ENCODE measurements at places on chromosomes 1 and 21.

DNA sequence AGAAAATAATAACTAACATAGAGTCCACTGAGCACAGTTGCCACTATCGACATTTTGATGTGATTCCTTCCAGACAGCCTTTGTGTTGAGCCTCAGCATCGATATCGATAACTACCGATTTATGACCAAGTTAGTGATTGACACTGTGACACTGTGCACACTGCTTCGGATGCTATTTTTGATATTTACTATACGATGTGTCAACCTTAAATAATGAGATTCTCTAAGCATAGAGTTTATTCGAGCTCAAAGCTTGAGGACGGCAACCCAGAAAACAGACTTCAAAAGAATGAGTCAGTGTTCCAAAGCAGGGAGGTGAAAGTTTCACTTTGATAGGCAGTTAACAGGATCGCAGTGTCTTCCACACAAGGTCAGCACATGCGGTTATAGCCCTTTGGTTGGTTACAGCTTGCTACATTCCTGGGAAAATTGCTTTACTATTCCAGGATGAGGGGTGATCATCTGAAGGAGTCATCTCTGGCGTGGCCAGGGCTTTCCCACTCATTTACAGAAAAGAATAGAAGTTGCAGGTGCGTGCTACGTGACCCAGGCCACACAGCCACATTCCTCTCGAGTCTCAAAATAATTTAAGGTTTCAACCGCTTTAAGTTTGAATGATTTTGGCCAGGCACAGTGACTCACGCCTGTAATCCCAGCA, 53.6 kb upstream of the EFHD2 start:
- DNase-seq, result no peak

DNA sequence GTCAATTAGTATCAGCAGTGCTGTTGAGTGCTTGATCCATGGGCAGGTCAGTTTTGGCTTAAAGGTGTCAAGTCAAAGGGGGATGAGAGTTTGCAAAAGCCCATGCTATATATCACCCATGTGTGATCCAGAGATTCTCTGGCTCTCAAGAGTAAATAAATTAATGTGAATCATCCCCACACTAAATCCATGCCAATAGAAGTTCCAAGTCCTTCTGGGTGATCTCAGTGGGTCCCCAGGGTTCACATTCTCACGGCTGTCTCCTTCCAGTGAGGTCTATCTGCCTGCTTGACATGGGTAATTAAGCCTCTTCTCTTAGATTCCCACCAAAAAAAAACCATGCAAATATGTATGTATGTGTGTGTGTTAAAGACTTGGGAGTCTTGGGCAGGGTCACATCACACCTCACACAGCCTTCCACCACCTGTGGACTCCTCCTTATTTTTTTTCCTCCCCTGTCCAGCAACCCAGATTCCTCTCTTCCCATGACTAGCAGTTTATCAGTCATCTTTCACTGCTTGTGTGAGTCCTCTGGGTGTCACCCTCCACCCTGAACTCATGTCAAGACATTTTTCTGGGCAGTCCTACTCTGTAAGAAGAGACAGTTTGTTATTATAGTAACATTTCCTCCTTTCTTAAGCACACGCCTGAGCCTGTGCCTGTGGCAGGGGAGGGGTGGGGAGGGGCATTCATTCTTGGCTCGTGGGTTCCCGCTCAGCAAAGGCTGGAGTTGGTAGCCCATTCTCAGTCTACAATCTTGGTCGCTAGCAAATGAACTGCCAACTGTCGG, 14.3 kb upstream of the S100A11 start:
- DNase-seq, result no peak

DNA sequence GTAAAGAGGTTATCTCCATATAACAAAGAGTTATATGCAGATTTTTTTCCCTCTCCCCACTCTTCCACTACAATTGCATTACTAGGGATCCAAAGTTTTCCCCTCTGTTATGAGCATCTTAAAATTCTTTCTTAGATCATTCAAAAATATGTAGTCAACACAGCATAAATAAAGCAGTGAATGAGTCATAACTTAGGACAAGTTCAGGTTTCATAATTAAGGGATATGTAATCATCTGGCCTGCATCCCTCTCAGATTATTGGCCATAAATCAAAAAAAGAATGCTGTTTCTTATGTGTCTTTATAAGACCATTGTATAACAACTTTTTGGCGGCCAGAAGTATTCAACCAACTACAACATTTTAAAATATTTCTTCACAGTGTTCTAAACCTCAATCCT, 1526.1 kb downstream of the KCNT2 start:
- DNase-seq, result no peak

- no peak for DNase-seq
Measured at GRCh38 chr1:78325293-78325692, 165.5 kb upstream of the PTGFR start.

GRCh38 chr1:34113887-34114286, 51.1 kb downstream of the CSMD2 start:
- DNase-seq, result peak; percentile 17

GRCh38 chr1:214314178-214314843, 33.4 kb downstream of the SMYD2 start:
- no peak for DNase-seq

DNA sequence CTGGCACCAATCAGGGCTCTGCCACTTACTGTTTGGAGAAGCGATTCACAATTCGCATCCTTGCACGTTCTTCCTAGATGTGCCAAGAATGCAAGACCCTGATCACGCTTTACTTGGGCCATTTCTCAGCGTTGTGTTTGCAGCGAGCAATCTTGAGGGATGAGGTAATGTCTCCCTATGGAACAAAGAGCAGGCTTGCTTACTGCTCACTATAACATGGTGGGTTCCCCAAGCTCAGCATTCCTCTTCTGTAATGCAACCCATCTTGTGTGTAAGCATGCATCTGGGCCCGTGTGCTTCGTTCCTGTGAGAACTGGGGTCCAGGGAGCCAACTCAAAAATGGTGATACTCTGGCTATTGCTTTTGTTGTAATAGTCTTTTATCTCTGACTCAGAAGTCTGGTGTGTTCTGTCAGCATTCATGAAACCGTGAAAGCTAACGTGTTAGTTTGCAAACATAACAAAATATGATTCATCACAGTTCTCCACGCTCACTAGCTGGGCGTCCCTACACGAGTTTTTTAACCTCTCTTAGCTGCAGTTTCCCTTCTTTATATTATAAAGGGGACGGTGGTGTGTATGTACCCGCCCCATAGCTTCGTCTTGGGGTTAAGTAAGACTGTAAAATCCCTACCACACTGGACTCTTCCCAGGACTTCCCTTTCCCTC, 33.3 kb downstream of the DNTTIP2 start:
- no peak for DNase-seq

- DNase-seq, result no peak
Measured at GRCh38 chr1:20883766-20884165, 96.7 kb upstream of the HP1BP3 start.

DNA sequence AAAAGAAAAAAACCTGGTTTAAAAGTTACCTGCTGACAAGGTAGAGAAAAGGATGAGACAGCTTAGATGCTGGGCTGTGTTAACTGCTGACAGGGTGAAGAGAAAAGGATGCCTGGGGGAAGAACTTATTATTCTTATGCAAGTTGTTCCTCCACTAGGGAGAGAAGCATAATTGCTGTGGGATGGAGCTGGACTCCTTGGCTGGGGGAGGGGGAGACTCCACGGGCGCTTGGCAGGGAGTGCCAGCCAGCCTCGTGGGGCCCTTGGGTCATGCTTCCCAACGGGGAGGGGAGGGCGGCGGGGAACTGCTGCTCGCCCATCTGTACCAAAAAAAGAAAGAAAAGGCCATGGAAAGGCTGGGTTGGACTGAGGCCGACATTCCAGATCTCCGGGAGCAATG, 47.2 kb downstream of the SYCP1 start:
- DNase-seq, result no peak

DNA sequence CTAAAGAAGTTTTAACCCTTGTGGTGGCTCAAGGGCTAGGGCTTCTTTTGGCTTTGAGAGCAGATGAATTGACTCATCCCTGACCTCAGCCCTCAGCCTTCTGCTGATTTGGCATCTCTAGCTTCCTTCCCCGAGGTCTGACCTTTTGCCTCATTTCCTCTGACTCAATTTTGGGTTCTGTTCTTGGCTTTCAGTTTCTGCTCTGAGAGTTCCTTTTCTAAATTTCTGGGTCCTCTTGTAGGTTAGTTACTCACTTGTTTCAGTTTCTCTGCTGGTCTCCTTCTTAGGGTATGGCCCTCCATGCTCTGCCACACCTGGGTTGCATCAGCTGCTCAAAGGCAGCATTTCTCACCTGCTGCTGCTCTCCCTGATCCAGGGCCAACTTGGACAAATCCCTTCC, 19.4 kb downstream of the PDE4B start:
- DNase-seq, result peak; percentile 8

DNA sequence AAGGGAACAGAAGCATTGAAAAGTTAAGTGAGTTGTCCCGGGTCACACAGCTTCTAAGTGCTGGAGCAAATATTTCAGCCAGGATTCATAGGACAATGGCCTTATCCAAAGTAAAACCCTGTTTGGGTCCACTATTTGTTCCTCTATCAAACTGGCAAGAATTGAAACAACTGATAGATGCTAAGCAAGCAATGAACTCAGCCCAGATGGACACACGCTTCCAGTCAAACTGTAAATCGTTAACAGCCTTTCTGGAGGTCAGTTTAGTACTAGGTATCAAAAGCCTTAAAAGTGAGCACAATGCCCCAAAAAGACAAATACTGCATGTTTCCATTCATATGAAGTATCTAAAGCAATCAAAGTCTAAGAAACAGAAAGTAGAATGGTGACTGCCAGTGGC, 779 bp upstream of the SVBP start:
- DNase-seq, result no peak

- no peak for DNase-seq
Measured at GRCh38 chr21:31012133-31013089, 25.9 kb downstream of the KRTAP19-8 start.

DNA sequence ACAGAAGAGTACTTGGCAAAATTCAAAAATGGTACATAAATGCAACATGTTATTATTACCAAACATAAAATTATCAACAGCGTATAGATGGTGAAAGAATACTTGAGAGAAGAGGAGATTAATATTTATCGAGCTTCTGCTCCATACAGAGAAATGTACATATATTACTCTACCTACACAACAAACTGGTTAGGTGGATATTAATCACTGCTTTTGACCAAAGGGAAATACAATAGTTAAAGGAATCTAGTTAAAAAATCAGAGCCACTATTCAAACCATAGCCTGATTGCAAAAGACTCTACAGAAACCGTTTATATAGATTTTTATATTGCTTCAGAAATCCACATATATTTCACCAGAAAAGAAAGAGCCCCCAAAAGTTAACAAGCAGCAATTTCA, 379.3 kb upstream of the PRMT6 start:
- DNase-seq, result no peak

GRCh38 chr1:244010191-244010590, 40.9 kb upstream of the ZBTB18 start:
- peak; percentile 18 for DNase-seq

- DNase-seq, result no peak
Measured at GRCh38 chr1:238783633-238784032, 602.7 kb upstream of the CHRM3 start.

GRCh38 chr1:230232371-230232771, 165.3 kb downstream of the GALNT2 start:
- DNase-seq, result no peak

- no peak for DNase-seq
Measured at GRCh38 chr1:114610546-114611245, 29.3 kb upstream of the BCAS2 start.

DNA sequence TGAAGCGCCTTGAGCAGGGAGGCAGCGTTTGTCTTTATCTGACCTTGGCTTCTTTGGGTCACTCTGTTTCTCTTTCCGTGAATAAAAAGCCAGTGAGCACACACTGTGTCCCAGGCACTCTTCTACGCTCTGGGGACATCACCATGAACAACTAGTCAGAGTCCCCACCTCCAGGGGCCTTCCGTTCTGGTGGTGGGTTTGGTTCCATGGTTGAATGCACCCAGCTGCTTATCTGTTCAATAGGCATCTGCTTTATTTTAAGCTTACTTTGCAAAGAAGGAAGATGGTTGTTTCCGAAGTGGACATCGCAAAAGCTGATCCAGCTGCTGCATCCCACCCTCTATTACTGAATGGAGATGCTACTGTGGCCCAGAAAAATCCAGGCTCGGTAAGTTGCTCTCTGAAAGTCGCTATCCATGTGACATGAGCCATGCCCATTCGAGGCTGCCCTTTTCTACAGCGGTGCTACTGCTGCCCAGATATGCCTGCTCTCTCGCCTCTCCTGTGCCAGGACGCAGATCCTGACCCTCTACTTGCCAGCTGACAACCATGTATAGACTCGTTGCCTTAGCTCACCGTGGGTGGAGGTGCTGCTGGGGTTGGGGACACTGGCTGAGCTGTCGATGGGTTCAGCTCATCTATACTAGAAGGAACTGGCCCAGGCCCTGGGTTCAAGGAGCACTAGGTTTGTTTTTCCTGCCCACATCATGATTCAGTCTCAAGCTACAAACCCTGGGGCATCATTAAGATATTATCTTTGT, 5.9 kb downstream of the MX1 start:
- DNase-seq, result no peak

GRCh38 chr1:93395195-93395594, 49.5 kb downstream of the DR1 start:
- DNase-seq, result no peak

DNA sequence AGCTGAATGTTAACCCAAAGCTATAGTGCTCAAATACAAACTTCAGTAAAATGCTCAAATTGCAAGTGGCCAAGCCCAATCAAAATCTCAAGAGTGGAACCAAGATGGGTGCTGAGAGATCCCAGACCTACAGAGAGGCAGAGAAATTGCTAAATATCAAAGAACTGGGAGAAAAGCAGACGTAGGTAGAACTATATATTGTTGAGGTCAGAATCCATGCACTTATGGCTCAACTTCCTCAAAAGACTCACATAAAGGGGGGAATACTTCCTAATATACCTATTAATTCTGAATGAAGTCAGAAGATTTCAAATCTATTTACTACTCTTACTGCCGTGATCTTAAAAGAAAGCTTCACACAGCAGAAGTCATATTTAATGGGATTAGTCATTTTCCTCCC, 65.2 kb downstream of the PUM1 start:
- DNase-seq, result no peak

DNA sequence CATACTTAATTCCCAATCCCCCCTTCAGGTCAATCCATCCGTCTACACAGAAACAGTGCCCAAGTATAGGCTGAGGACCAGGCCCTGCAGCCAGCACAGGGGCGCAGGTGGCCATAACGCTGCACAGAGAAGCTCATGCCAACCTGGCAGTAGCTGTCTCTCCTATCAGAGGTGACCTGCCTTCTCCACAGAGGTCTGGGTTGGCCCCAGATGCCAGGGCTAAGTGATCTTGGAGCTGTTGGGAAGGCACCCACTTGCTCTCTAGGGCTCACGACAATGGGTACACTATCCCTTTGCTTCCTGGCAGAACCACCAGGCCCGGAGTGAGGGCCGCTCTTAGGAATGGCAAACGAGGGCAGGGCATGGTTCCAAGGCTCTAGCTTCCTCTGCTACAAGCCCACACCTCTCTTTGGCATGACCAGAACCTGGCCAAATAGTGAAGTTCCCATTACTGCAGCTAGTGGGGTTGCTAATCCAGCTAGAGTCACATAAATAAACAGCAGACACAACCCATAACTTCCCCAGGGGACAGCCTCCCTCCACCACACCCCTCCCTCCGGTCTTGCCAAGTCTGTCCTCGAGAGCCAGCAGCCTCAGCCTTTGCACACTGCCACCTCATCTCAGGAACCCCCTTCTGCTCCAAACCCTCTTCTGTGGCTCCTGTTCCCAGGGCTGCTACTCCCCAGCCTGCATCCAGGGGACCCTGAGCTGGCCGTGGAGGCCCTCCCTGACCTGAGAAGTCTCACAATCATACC, 113.0 kb downstream of the GLIS1 start:
- no peak for DNase-seq

- no peak for DNase-seq
Measured at GRCh38 chr1:56094168-56094567, 485.2 kb downstream of the PLPP3 start.

GRCh38 chr1:207429963-207430362, 24.2 kb upstream of the CR2 start:
- no peak for DNase-seq

Measured in head of caudate nucleus (tissue), 42 donors.